H4 (cell line): ENCODE measurements at places on chromosomes 7 and 10. TPM values are rescaled to one million over a fixed set of nuclear protein-coding genes. Genes with fewer than 3 reads are reported as not detected.
A peak's percentile ranks its signal among the peaks of the same experiment; 100 is the strongest.

- DNase-seq = no peak
Observed at GRCh38 chr7:22137026-22137425, 191.3 kb upstream of the CDCA7L start.

GRCh38 chr7:28068811-28069216, 111.8 kb downstream of the JAZF1 start:
- no peak for DNase-seq

DNA sequence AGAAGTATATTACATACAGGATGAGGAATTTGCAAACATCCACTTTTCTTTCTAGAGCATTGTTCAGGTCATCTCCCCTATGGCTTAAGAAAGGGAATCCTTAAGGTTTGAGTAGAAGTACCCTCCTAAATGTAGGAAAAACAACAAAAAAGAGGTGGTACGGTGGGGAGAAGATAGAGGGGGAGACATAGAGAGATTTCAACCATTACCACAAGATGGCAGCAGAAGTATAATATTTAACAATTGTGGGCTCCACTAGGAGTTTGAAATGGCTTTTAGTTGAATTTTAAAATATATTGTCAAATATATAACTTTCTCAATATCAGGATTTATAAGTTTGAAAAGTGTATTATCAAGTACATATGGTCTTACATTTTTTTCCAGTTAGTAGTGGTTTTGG, 72.7 kb upstream of the PRKG1 start:
- peak; percentile 20 for DNase-seq

- DNase-seq = no peak
Observed at GRCh38 chr7:49631960-49632359, 141.5 kb upstream of the VWC2 start.

DNA sequence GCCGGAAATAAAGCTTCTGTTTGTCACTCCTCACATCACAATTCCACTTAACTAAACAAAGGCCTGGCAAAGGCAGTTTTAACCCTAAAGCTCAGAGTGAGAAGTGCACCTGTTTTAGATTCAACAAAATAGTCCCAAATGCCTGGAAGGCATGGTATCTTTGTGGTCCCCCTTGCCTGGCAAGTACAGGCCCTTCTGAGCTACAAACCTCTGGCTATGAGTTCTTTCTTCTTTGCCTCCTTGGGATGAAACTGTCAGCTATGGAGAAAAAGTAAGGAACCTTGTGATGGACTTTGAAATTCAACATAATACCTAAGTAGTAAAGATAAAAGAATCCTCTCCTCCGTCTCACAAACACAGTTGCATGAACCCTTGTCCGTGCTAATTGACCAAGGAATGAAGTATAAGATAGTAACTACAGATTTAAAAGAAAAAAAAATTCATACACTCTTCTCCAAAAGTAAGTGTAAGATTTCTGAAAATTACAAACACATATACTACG, 244.5 kb upstream of the ETV1 start:
- no peak for DNase-seq

- DNase-seq = no peak
Observed at GRCh38 chr7:7851991-7852390, 116.6 kb upstream of the GLCCI1 start.

- DNase-seq = no peak
Observed at GRCh38 chr10:404346-404745, 269.1 kb downstream of the ZMYND11 start.

- DNase-seq = no peak
Observed at GRCh38 chr10:86827639-86828038, 71.2 kb downstream of the BMPR1A start.

GRCh38 chr7:50310361-50310760, 5.8 kb downstream of the IKZF1 start:
- DNase-seq = no peak

DNA sequence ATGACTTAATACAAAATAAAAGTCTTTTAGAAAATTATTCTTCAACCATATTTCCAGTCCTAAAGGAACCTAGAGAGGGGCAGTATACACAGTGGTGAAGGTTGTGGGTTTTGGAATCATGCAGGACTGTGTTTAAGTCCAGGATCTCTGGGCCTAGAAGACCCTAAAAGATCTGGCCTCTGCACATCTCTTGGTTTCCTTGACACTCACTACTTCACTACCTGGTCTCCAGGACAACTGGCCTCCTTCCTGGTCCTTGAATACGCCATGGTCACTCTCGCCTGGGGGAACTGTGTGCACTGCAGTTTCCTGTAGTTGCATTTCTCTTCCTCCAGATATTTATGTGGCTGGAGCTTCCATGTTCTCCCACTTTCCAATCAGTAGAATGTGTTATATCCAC, 182.7 kb upstream of the SLC26A5 start:
- DNase-seq = no peak

- peak; percentile 73 for DNase-seq
Observed at GRCh38 chr7:91557789-91558404, 293.7 kb downstream of the FZD1 start.

- no peak for DNase-seq
Observed at GRCh38 chr7:2108501-2109250, 124.1 kb downstream of the MAD1L1 start.

- DNase-seq = no peak
Observed at GRCh38 chr7:90758933-90759562, 162.9 kb downstream of the CDK14 start.

DNA sequence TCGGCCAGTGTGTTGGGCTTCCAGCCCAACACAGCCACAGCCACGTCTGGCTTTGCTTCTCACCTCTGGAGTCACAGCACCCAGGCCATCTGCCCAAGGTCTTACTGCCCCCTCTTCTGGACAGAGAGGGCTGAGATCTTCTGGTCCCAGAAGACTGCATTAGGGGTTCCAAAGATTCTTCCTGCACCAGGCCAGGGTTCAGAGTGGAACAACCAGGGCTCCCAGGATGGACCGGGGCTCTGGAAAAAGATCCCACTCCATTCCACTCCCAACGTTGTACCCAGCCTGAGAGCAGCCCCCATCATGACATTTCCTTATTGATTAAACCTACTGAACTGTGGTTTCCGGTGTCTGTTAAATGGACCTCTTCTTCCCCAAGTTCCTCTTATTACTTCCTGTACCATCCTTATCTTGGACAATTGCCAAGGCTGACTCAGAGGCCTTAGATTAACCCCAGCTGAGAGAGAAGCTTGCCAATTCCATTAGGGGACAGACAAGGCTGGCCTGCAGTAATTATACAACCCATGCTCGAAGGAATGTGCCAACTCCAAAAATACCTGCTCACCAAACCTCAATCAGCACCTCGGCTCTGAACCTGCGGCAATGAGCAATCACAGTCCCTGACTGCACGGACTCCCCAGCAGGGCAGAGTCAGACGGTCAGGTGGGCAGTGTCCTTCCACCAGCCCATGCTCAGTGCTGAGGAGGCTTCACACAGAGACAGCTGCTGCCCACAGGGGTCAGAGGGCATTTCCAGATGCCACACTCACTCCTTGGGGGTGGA, 47.9 kb upstream of the NPFFR1 start:
- peak; percentile 87 for DNase-seq

DNA sequence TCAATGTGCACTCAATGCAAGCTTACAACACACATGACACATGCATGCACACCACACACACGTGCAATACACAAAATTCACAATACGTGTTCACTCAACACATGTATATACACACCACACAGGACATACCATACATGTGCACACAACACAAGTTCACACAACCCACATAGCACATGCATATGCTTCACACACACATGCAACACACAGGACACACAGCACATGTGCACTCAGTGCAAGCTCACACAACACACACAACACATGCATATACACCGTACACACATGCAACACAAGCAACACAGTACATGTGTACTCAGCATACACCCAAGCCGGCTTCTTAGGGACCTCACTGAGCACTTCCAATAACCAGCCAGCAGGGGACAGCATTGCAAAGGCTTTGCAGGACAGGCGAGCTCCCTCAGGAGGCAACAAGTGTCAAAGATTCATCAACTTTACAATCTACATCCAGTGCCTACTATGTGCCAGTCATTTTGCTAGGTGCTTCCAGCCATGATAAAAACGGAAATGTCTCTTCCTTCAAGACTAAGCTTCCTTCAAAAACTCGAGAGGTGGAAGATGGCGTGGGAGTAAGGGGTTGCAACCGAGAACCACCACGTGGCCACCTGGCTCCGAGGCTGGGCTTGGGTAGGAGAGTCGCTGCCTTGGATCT, 61.1 kb downstream of the JCAD start:
- DNase-seq = peak; percentile 58

- DNase-seq = no peak
Observed at GRCh38 chr10:71964098-71964742, at the start of gene CHST3. Gene CHST3, plus strand, starts transcription at chr10:71964395. Its CDS starts 41,448 bp downstream, at chr10:72005843.

DNA sequence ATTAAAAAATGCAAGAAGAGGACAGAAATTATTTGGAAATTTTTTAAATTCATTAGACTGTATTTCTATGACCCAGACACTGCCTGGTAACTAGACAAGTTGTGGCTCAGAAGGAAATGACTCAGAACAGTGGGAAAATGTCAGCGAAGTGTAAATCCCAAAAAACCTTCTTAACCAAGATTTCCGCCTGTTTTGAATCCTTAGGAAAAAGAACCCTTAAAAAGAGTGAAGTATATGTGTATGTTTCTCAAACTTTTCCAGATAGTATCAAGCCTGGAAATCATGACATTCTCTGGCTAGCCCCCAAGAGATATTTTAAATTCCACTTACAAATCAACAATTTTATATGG, 42.7 kb upstream of the PLXNA4 start:
- no peak for DNase-seq

Gene LGI1
- 0.08 TPM in 1 of 2 replicates, not detected in the other for total RNA-seq

Gene STEAP1B
- 1.0 and 1.1 TPM in 2 replicates for total RNA-seq

Gene TBL2
- total RNA-seq = 57.0 and 68.6 TPM in 2 replicates

Gene GPR26
- not detected in 2 replicates for total RNA-seq

Gene ERVW-1
- total RNA-seq = not detected in 2 replicates

Gene ADCY1
- total RNA-seq = 1.6 and 2.3 TPM in 2 replicates
